ENCODE measurements at places on chromosomes 5 and 9.
A peak's percentile ranks its signal among the peaks of the same experiment; 100 is the strongest.

DNA sequence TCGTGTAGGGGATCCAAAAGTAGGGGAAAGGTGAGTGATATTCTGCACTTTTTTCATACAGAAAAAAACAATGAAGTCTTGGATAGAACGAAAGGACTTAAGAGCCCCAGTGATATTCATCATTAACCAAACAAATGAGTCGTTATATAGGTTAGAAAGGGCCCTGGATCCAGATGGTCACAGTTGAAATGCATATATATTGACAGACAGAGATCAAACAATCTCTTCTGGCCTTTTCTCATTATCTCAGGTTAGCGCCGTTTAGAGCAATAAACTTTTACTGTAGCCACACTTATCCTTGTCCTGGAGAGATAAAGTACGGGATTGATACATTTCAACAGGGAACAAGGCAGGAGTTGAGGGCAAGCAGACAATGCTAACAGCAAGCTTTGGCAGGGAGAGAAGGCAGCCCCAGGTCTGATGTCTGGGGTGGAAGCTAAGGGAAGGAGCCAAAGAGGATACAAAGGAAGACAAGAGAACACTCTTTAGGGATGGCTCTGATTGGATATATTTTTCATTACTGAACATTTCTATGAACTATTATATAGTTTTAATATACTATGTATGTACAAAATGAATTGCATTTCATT, 77.0 kb downstream of the LIFR start:
- DNase-seq: no peak

DNA sequence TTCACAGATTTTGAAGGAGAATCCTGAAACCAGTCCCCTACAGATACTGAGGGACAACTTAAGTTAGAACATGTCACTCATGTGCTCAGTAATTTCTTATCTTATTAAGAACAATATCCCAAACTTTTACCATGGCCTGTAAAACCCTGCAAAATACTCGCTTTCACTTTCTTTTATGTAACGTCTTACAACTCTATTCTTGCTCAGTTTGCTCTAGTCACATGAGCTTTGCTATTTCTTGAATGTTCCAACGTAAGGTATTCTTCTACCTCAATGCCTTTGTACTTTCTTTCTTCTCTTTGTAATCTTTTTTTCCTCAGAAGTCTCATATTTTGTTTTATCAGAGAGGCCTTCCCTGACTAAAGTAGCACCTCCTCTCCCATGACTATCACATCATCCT, 14.1 kb downstream of the TMEM38B start:
- no peak for DNase-seq

DNA sequence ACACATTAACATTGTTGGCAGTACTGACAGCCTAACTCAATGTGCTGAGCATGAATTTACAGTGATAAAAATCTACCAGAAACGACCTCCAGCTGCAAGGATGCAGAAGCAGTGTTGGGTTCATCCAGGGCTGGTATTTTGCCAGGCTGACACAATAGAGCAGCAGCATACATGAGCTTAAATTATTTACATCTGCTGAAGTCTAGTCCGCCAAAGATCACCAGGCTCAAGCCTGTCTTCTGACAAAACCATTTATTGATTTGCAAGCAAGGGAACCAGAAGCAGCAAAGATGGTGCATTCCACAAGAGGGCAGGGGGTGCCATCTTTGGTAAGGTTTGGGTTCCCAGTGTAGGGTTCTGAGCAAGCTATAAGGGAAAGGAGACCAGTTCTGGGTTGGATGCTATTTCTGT, 8.7 kb upstream of the C5orf34 start:
- DNase-seq: no peak

DNA sequence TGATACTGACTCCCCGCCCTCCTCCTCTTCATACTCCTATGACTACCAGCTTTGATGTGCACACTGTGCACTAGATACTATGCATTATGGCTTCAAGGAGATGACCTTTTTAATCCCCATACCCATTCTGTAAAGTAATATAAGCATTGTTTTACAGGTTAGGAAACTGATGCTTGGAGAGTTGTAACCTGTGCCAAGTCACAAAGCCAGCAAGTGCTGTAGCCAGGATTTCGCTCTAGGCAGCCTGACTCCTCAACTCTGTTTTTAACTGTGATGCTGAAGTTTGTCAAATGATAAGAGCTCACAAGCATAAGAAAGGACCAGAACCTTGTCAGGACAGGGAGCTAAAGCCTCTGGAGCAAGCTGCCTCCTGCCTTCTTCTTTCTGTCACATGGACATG, 461.3 kb downstream of the TMEM232 start:
- DNase-seq: no peak

DNA sequence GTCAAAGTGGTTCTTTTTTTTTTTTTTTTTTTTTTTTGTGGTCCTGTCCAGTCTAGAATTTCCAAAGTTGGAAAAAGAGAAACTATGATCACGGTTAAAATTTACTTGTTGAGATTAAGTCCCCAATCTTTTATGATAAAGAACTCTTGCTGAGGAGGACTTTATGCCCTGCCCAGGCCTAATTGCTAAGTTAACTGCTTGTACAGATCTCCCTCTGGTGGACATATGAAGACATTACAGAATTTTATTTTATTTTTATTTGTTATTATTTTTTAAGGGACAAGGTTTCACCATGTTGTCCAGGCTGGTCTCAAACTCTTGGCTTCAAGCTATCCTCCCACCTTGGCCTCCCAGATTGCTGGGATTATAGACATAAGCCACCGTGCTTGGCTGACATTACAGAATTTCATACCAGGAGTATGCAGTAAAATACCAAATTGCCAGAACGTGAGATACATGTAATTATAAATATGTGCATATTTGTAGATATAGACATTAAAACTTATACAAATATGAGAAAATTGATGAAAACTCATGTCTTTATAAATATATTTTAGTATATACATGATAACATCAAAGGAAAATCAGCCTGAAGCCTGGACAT, 91.2 kb downstream of the RFK start:
- DNase-seq: no peak

DNA sequence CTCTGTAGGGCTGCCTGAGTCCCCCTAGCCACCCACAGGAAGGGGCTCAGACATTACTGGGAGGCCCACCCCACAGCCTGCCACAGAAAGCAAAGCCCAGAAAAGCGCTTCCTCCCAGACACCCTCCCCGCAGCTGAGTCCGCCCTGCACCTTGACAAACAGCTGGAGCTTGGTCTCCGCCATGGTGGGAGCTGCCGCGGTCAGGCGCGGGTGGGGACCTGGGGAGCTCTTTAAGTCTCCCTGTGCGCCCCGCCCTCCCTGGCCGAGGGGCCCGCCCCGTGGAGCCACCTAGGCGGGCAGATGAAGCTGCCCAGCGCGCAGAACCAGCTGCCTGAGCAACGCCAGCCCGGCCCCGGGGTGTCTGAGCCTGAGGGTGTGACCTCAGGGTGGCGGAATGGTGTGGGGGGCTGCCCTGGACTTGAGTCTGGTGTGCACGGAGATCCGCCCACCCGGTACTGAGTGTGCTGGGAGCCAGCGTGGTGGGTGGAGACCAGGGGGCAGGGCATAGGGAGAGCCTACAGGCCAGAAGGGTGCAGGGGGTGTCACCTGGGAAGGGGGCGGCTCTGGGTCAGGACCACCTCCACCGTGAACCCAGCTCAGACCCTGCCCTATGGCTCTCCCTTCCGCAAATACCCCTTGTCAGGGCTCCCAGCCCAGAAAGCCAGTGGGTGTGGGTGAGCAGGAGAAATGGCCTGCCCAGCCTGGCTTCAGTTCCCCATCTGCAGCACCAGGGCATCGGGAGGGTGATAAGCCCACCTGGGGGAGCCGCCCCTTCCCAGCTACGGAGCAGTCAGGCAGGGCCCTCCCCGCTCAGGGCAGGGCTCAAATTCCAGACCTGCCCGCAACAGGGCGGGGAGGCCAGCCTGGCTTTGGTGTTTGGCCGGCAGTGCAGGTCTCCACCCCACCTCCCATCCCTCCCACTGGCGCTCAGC, at the start of gene CLIC3:
CLIC3 (minus strand) TSS at position 208 of the 932 bp plus-strand sequence; CDS start at position 183, 25 bp downstream.
- DNase-seq: peak; percentile 30

- no peak for DNase-seq
Observed at GRCh38 chr5:170427672-170428236, 38.6 kb upstream of the KCNMB1 start.

DNA sequence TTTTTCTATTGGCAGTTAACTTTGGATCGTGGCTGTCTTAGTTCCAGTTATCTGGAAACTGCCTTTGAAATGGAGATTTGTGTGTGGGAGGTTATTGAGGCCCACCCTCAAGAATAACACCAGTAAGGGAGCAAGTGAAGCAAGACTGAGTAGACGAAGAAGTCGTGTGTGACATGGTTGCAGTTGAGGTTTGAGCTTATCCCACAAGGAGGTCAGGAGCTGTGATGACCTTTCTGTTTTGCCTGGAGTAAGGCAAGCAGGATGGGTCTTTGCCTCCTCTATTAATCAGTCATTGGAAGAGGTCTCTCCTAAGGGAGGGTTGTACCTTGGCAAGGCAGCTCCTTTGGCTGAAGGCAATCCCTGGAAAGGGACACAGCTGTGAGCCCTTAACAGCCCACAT, 49.6 kb upstream of the CTXN3 start:
- DNase-seq: no peak

- no peak for DNase-seq
Observed at GRCh38 chr9:27586304-27586703, 13.0 kb upstream of the C9orf72 start.

GRCh38 chr5:28703651-28704260, 1665.4 kb upstream of the CDH9 start:
- no peak for DNase-seq

DNA sequence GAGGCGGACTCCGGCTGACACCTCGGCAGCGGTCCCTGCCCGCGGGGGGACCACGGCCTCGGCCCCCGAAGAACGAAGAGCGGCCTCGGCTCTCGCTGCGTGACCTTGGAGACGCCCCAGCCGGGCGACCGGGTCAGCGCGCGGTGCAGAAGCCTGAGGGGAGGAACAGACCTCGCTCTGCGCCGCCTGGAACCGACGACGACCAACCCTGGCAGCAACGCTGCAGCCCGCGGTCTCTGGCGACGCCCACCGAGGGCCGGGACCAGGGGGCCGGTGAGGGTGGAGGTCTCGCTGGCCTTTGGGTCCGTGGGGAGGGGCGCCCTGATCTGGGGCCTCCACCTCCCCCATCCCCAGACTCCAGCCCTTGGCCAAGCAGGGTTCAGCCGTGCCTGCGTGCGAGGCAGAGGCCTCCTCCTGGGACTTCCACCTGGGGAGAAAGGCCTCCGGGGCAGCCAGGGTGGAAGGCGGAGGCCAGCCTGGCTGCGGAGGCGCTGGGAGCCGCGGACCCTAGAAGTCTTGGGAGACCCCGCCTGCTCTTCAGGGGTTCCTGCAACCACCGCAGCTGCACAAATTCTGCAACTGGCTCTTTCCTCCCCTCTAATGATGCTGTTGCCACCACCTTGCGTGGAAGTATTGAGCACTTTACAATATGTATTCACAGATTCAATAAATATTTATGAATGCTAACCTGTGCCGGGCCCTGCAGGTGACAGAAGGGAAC, 44.3 kb upstream of the SLC12A7 start:
- no peak for DNase-seq

DNA sequence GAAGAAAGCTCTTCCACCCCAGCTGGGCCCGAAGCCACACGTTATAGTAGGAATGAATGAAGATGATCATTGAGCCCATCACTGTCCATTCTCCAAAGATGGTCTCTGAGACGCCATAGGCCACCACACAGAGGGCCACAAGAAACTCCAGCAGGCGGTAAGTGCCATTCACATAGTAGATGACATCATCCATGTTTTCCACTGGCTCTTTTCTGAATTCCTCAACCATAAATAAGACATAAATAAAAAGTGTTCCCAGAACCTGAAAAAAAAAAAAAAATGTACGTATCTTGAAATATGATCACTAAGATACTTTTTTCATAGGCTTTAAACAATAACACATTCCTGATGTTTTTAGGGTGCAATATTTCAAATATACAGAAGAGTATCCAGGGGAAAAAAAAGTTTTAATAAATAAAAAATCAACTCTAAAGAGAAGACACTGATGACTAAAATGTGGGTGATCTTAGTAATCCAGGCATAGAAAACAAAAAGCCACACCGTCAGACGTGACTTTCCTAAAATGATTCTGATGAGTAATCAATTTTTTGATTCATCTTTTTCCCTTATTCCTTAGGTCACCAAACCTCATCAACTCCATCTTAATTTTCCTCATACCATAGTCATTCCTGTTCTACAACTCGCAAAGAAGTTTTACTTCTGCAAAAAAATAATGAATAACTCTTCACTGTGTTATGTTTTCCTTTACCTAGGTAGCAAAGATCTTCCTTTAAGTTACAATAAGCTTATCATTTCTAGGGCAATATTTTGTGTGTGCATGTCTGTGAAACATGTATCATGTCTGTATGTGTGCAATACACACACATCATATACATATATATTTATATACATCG, 47.8 kb downstream of the RNF145 start:
- no peak for DNase-seq

- DNase-seq: no peak
Observed at GRCh38 chr5:115758356-115758755, 58.1 kb downstream of the CDO1 start.

GRCh38 chr5:149213264-149213880, 58.3 kb upstream of the AFAP1L1 start:
- DNase-seq: no peak
